ENCODE measurements at places on chromosomes 5 and 9.

DNA sequence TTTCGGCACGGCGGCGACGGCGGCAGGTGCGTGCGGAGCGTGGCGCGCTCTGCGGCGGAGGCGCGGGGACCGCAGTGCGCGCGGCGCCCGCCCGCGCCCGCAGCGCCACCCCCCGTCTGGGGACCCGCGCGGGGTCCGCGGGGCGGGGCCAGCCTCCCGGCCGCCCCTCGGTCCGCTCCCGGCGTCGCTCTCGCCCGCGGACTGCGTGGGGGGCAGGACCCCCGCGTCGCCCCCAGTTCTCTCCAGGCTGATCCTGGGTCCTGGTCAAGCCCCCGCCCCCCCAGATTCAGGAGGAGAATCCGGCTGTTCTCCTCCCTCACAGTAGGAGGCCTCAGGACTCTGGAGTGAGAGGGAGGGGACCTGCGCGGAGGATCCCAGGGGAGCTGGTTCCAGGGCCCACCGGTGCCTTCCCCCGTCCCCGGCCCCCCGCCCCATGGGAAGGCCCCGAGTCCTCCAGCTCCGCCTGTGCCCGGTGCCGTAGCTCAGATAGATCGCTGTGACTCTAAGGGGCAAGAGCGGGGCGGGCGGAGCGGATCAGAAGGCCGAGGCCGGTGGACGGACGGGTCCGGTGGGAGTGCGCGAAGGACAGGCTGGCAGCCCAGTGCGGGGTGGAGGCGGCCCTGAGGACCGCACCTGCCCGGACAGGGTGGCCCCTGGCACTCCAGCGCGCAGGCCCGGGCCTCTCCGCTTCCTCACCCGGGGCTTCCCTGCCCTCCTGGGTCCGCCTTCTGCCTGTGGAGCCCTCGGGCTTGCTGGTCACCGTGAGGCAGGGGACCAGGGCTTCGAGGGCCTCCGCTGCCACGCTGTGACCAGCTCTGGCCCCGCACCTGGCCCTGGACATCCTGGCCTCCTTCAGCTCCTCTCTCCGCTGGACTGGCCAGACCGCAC is at the start of gene RNF208:
Gene RNF208, minus strand, starts transcription at position 51 of the 888 bp plus-strand sequence. CDS start 1,028 bp downstream, outside the sequence.
- no peak for DNase-seq

DNA sequence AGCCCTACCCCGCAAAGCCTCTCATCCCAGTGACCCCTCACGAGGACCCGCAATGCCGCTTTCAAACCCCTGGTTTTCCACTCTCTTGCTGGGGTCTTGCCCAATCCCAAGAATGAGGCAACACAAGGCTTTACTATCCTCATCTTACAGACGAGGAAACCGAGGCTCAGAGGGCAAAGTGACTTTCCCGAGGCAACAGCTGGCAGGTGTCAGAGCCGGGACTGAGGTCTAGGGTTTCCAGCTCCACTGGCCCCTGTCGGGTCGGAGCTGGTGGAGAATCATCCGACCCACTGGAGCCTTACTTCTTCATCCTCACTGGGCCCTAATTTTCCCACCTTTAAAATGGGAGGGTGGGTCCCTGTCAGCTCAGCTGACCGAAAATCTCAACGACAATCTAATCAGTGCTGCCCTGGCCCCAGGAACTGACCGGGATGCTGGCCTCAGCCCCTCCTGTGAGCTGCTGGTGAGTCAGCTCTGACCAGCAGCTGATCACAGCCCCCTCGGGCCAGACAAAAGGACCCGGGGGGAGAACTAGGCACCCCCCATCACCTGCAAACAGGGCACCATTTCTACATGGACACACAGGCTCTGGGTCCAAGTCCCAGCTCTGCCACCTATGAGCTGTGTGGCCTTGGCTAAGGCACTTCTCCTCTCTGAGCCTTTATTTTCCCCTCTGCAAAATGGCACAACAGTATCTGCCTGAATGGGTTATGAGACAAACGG is 72.7 kb upstream of the STXBP1 start:
- DNase-seq, result no peak

- DNase-seq, result no peak
Observed at GRCh38 chr5:109849478-109850088, 159.9 kb downstream of the MAN2A1 start.

DNA sequence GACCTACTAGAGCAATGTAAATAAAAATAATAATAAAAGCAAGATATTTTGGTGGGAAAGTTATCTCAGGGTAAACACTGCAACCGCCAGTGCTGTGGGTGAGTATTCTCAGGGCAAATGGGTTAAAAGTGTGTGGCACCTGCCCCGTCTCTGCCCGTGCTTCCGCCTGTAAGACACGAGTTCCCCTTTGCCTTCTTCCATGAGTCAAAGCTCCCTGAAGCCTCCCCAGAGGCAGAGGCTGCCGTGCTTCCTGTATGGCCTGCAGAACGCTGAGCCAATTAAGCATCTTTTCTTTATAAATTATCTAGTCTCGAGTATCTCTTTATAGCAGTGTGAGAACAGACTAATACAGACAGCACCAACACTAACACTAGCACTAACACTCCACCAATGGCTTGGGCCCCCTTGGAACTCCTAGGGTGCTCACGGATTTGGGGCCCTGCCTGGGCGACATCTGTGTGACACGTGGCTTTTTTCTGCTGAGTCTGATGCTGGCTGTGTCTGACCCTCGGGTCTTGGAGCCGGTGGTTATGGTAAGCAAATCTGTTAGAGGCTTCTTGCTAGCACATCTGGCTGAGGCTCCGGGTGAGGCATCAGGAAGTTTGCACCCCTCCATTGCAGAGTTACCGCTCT is 10.6 kb downstream of the PLEKHG4B start:
- no peak for DNase-seq

DNA sequence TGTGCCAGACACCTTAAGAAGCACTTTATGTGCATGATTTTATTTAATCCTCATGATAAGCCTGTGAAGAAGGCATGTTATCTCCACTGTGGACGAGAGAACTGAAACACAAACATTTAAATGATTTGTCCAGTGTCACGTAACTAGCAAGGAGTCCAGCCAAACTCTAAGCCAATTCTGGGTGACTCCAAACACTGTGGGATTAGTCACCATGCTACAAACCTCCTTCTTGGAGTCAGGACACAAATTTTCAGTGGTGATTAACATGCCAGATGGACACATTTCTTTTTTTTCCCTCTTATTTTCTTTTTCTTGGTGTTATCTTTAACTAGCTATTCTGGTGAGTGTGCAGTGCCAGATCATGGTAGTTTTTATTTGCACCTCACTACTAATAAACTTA is 316.8 kb downstream of the NDUFS4 start:
- no peak for DNase-seq

DNA sequence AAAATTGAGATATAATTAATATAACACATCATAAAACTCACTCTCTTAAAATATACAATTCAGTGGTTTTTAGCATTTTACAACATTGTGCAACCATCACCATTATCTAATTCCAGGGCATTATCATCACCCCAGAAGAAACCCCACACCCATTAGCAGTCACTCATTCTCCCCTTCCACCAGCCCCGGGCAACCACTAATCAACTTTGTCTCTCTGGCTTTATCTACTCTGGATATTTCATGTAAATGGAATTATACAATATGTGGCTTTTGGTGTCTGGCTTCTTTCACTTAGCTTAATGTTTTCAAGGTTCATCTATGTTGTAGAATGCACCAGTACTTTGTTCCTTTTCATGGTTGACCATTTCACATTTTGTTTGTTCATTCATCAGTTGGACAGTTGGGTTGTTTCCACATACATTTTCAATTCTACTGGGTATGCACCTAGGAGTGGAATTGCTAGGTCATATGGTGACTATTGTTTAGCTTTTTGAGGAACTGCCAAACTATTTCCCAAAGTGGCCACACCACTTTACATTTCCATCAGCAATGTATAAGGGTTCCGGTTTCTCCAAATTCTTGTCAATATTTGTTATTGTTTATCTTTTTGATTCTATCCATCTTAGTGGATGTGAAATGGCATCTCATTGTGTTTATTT is 62.4 kb downstream of the MARCHF3 start:
- DNase-seq, result no peak

- no peak for DNase-seq
Observed at GRCh38 chr5:141910271-141910673, 13.4 kb upstream of the DELE1 start.

DNA sequence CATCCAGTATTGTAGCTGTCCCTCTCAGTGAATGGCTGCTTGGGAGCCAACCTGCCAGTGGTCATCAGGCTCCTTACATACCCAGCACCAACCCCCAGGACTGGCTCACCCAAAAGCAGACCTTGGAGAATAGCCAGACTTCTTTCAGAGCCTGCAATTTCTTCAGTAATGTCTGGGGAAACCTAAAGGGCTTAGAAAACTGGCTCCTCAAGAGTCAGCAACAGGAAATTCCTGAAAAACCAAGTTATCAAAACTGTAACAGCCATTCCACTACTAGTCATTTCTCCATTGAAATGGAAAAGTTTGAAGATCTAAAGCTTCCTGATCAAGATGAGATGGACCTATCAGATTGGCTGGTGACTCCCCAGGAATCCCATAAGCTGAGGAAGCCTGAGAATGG is 12.3 kb upstream of the STING1 start:
- no peak for DNase-seq

DNA sequence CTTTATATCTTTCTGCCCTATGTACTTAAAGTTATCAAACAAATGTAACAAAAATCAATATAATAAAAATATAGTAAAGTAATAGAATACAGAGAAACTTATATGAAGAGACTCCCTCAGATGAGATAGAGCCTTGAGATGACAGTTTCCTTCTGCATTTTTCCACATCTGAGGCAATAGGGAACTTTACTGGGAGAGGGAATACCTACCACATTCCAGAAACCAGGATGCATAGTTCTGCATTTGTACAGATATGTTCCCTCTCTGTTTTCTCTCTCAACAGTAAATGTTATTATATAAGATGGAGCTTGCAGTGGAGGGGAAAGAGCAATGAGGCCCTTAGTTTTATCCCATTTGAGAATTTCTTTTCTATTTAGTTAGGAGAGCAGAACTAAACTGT is 109.6 kb upstream of the KCNN2 start:
- no peak for DNase-seq

DNA sequence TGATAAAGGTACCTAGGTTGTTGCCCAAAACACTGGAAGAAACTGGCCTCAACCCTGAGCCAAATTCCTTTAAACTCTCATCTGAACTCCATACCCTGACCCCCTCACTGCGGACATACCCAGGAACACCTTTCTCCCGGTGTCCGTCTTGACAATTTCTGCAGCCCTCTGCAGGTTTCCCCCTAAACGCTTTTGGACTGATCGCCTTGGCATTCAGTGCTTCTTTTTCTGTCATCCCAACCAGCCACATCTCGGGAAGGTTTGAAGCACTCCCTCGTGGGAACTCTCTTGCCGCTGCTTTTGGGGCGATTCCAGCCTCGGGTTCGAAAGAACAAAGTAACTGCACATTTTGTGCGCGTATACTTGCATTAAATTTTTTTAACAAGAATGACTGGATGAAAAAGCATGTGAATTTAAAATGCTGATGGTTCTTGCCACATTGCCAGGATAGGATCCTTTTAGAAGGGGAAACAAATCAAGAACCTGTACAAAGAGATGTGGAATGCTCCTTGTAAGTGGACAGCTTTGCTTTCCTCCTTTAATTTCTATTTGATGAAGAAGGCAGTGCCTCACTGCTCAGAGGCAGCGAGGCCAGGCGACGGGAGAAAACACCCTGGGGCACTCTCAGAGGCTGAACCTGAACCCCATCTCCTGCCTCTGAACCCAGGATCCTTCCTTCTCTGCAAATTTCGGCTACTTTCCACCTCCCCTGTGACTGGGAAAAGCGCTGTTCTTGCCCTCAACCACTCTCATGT is 615 bp downstream of the PSMD5 start:
- no peak for DNase-seq

- DNase-seq, result no peak
Observed at GRCh38 chr5:90601468-90601867, 42.9 kb downstream of the ADGRV1 start.

- DNase-seq, result no peak
Observed at GRCh38 chr9:75894566-75894965, 4.1 kb downstream of the PCSK5 start.

- DNase-seq, result no peak
Observed at GRCh38 chr5:35477911-35478310, 139.8 kb upstream of the SPEF2 start.

DNA sequence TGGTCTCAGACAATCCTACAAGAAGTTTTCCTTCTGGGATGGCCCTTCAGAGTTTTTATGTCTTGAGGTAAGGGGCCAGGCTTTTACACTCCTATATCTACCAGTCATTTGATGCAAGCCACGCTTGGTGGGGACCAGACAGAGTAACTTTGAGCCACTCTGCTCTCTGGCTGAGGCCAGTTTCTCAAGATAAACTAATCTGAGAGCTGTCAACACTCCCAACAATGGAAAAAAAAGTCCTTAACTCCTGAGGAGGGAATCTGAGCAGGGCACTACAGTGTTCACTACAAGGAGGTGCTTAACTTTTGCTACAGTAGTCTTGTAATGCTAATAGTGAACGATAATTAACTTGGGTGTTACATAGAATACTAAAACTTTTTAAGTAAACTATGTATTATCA is 62.7 kb downstream of the MRPS30 start:
- no peak for DNase-seq

DNA sequence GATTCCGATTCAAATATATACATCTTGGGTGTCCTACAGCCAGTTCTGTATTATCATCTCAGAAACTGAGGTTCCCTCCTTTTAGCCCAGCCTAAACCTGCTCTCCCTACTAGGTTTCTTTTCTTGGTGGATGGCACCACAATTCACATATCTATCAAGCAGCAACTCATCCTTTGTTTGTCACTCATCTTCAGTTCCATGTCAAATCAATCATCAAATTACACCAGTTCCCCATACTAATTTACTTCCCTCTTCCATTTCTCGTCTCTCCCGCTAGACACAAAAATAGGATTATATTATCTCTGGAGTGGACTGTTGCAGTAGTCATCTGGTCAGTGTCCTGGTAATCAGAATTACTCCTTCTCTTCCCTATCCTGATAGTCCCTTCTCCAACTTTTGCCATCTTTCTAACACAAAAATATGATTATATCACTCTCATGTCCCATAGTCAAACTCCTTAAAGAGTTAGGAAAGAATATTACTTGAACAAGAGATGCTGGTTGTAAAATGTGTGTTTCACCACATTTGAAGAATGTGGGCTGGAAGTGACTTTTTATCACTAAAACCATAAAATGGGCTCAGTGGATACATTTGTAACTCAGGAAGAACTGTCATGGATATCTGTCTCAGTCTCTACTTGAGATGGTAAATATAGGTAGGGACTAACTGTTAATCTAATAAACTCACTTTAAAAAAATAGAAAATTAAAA is 69.1 kb upstream of the RICTOR start:
- DNase-seq, result no peak

DNA sequence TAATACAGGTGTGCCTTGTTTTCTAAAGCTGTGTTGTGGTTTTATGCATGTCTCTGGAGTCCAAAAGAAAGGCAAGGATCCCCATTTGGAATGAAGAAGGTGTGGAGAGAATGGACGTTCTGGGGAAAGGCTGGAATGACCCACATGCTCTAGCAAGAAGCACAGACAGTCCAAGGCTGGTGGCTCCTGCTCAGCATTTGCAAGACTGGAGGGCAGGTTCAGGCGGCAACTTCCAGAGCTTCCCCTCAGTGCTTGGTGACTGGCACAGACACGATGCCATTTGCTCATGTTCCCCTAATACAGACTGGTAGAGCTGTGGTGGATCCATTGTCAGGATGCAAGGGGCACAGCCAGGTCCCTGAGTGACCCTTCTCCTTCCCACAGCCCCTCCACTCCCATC is 8.2 kb downstream of the SLC22A4 start:
- no peak for DNase-seq

- DNase-seq, result no peak
Observed at GRCh38 chr5:75839547-75839946, 122.3 kb upstream of the POC5 start.

- DNase-seq, result no peak
Observed at GRCh38 chr9:106758911-106759310, 104.1 kb upstream of the ZNF462 start.

GRCh38 chr5:6791031-6791430 is 77.8 kb downstream of the TENT4A start:
- DNase-seq, result no peak

GRCh38 chr5:73339711-73340110 is 108.9 kb downstream of the FOXD1 start:
- DNase-seq, result no peak

Data from upper lobe of right lung (tissue), 1 donor.